Suppressor macrophage treated with lipopolysaccharide for 4 hours (primary cell): ENCODE measurements at places on chromosomes 6 and 20.
A peak's percentile ranks its signal among the peaks of the same experiment; 100 is the strongest.

GRCh38 chr6:129473546-129473945 is 236.4 kb downstream of the ARHGAP18 start:
- DNase-seq, result no peak

GRCh38 chr6:2020909-2021308 is 224.5 kb downstream of the GMDS start:
- peak; percentile 13 for DNase-seq

GRCh38 chr20:37657924-37658804 is 35.7 kb upstream of the CTNNBL1 start:
- DNase-seq, result no peak

DNA sequence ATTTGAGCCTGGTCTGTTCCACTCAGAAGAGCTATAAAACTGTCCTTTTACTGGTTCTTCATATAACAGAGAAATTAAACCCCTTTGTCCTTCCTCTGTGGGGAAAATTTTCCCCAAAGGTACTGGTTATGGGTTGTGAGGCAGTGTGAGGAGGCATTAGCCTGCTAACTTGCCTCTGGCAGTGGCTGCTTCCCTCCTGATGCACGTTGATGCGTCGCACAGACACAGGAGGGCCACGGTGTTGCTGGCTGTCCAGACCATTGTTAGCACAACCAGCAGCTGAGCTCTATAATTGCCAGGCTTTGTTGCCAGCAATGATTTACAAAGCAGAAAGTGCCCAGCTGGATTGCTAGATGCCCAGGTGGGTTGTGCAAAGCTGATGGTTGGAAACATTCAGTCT is 10.1 kb downstream of the AAR2 start:
- no peak for DNase-seq

DNA sequence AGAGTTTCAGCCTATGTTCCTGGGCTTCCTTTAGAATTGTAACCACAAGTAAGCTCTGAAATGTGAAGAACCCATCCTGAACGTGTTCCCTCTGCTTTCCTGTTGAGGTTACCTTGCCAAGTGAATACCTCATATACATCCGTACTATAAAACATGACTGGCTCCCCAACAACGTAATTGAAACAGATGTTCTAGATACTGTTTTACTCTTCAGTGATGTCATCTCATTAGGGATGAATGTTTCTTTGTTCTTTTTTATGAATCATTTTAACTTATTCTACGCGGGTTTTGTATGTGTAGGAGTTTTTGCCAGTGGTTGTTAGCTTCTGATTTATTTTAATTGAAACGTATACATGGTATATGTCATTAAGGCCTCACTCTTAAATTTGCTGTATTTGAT is 166.8 kb downstream of the SAMD5 start:
- DNase-seq, result no peak

GRCh38 chr6:112833581-112834131 is 486.5 kb downstream of the RFPL4B start:
- DNase-seq, result no peak

DNA sequence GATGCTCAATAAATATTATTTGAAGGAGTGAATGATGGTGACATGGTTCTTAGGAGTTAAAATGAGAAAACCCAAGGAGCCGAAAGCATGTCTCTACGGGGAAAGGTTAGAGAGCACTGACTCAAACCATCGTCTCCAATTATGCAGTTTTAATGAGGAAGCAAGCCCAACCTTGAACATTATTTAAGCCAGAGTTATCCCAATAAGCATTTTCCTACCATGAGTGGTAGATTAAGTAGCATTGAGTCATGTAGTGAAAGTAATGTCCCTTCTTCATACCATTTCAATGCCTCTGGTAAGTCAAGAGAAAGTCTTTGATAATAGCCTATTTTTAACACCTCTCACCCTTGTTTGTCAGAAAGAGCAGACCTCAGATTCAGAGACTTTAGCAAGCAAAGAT is 13.5 kb downstream of the TSHZ2 start:
- no peak for DNase-seq
